ENCODE measurements at places on chromosomes 1 and 21. TPM values are rescaled to one million over a fixed set of nuclear protein-coding genes. Genes with fewer than 3 reads are reported as not detected.
A peak's percentile ranks its signal among the peaks of the same experiment; 100 is the strongest.

DNA sequence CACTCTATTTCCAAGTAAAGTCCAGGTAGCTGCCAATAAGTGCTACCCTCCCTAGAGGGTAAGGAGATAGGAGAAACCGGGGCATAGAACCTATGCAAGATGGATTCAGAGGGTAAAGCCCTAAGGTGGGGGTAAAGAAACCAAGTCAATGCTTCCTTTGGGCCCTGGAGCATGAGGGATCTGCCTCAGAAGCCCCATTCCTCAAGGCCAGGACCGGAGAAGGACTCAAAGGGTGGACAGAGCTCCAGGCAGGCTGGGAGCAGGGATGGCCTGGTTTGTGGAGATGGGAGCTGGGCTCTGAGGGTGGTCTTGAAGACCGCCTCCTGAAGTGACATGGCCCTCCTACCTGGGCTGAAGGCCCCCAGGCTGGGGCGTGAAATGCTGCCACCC is 3.9 kb downstream of the EPHA2 start:
- no peaks in the 10 kb centered on the region for H3K27me3 ChIP-seq
- H3K27ac ChIP-seq: no peak overlapping the region
- H3K4me1 ChIP-seq: peaks cover 12% of the 10 kb centered on the region
- no peak for DNase-seq
- H3K4me3 ChIP-seq: no peak overlapping the region

HMGCL gene
- 66.2 TPM for total RNA-seq

FAM72D gene
- total RNA-seq: 4.0 TPM

KRTAP10-12 gene
- not detected for total RNA-seq

- H3K4me1 ChIP-seq: no peaks in the 10 kb centered on the region
- no peak overlapping the region for H3K27ac ChIP-seq
- H3K36me3 ChIP-seq: no peaks in the 10 kb centered on the region
- no peaks in the 10 kb centered on the region for H3K27me3 ChIP-seq
Observed at GRCh38 chr1:172117800-172118199, 276.5 kb downstream of the DNM3 start.

SPRR2D gene
- not detected for total RNA-seq

DNA sequence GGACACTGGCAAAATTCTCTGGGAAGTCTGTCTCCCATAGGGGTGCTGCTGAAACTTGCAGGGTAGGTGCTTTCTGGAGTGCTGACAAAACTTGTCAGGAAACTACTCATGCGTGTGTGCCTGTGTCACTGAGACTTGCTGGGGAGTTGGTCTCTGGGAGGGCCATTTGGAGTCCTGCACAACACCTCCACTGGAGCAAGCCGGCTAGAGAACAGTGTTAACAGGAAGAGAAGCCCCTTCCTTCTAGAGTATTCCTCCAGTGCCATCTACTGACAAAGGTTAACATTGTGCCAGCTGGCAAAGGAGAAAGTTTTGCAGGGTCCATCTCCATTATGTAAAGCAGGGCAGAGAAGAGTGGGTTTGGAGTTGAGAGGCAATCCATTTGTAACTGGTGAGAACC is 30.0 kb downstream of the ZMYM4 start:
- H3K36me3 ChIP-seq: no peaks in the 10 kb centered on the region
- H3K27me3 ChIP-seq: no peaks in the 10 kb centered on the region
- no peaks in the 10 kb centered on the region for H3K4me1 ChIP-seq
- H3K4me3 ChIP-seq: no peak overlapping the region
- DNase-seq: peak; percentile 27
- H3K27ac ChIP-seq: no peak overlapping the region

- no peaks in the 10 kb centered on the region for H3K36me3 ChIP-seq
- no peaks in the 10 kb centered on the region for H3K4me1 ChIP-seq
- DNase-seq: no peak
Observed at GRCh38 chr21:28770867-28771661, 221.6 kb downstream of the LTN1 start.

GRCh38 chr1:30962609-30963508 is 54.3 kb upstream of the SDC3 start:
- no peak overlapping the region for H3K27ac ChIP-seq
- H3K4me3 ChIP-seq: no peak overlapping the region
- no peaks in the 10 kb centered on the region for H3K4me1 ChIP-seq
- H3K27me3 ChIP-seq: no peaks in the 10 kb centered on the region
- DNase-seq: no peak
